ENCODE measurements at places on chromosomes 2 and 18.

GRCh38 chr18:13566941-13567746 lies 159.2 kb downstream of the FAM210A start:
- no peak for DNase-seq

DNA sequence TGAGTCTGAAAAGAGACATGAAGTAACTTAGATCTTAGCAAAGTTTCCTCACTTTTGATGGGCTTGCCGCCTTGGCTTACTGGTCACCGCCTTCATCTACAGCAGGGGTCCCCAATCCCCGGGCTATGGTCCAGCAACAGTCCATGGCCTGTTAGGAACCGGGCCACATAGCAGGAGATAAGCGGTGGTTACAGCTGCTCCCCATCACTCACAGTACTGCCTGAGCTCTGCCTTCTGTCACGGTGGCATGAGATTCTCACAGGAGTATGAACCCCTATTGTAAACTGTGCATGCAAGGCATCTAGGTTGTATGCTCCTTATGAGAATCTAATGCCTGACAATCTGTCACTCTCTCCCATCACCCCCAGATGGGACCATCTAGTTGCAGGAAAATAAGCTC lies 72.9 kb downstream of the BIN1 start:
- no peak for DNase-seq

DNA sequence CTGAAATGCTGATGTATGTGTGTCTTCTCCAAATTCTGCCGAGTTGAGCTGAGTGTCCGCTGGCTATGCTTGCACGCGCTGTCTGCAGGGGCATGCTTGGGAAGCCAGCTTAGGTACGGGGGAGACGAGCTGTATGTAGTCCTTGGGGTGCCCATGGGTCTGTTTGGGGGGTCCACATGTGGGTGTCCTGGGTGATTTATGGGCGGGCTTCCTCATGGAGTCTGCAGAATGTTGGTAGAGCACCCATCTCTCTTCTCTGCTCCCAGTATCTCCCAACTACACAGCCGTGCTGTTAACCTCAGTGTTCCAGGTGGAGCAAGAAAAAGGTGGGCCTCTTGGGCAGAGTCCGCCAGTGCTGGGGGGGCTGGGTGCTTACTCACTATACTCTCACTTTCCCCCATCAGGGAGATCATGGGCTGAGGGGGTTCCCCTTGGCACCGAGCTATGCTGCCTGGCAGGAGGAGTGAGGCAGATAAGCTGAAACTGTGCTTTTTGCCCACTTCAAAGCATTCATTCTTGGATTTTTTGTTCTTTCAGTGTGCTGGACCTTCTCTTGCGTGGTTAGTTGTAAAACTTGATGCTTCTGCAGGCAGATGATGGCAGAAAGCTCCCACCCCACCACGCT lies 128.2 kb upstream of the ALKAL2 start:
- DNase-seq = no peak

DNA sequence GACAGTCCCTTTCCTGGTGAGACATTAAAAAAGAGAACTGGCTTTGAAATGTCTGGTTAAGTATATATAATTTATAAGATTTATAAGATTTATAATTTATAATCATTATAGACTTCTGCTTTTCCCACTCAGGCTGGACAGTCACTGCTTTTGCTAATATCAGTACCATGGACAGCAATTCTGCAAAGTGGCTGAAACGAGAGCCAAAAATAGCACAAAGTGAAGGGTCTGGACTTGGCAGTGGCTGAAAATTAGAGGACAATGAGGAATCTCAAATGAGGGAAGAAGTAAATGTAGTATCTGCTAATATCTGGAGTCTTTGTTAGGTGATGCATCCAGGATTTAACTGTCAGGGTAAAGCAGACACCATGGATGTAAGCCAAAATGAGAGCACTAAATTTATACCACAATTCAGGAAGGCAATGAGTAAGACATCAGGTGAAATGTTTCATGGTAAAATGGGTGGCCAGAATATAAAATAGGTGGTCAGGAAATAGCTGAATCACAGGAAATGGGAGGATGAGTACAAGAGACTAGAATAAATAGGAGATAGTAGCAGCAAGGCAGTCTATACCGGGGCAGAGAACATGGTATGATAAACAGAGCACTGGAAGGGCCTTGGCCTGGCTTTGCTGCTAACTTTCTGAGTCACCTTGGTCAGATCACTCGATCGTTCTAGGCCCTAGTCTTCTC lies 39.6 kb upstream of the BOD1L2 start:
- DNase-seq = no peak

GRCh38 chr2:199955007-199955338 lies 318 bp downstream of the TYW5 start:
- peak; percentile 56 for DNase-seq

- no peak for DNase-seq
Measured at GRCh38 chr2:119856469-119856901, 96.8 kb downstream of the PTPN4 start.

GRCh38 chr18:74294526-74294925 lies 2.8 kb upstream of the CYB5A start:
- DNase-seq = no peak

- DNase-seq = no peak
Measured at GRCh38 chr2:159032146-159032545, 63.7 kb downstream of the TANC1 start.

DNA sequence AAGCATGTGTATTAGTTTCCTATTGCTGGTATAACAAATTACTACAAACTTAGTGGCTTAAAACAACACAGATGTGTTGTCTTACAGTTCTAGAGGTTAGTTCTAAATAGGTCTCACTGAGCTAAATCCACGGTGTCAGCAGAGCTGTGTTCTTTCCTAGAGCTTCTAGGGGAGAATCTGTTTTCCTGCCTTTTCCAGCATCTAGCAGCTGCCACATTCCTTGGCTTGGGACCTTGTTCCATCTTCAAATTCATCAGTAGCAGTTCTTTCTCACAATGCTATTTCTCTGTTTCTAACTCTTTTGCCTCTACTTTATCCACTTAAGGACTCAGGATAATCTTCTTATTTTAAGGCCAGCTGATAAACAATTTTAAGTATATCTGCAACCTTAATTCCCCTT lies 32.2 kb upstream of the CREB1 start:
- DNase-seq = no peak

DNA sequence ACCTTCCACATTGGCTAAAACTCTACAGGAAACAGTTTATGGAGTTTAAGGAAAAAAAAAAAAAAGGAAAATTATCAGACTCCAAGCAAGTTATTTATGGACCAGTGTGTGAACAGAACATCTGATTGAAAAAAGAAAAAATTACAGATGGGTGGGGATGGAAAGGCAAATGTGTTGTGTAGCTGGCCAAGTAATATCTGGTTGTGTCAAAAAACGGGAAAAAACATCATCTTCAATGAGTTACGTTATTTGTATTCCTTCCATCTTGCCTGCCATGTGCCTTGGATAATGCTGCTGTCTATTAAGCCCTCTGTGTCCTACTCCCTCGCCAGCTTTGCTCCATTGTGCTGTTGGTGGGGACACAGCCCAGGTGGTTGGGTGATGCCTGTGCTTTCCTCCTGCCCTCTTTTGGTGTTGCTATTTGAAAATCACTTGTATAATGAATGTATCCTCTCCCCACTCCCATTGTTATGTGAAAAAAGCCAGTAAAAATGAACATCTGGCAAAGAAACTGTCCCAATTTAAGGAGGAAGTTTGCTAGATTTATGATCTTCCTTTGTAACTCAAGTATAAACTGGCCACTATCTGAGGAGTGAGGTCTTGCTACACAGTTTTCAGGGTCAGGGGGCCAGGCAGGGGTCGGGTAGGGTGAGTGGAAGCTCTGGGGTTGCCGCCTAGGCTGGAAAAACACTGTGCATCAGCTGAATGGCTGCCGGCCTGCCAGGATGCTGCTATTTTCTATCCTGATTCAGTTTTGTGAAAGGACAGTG lies 155.9 kb downstream of the FMNL2 start:
- no peak for DNase-seq

- DNase-seq = no peak
Measured at GRCh38 chr18:13217466-13217961, 1.0 kb upstream of the LDLRAD4 start.

- DNase-seq = peak; percentile 31
Measured at GRCh38 chr18:63131106-63131958, 188.2 kb downstream of the BCL2 start.

DNA sequence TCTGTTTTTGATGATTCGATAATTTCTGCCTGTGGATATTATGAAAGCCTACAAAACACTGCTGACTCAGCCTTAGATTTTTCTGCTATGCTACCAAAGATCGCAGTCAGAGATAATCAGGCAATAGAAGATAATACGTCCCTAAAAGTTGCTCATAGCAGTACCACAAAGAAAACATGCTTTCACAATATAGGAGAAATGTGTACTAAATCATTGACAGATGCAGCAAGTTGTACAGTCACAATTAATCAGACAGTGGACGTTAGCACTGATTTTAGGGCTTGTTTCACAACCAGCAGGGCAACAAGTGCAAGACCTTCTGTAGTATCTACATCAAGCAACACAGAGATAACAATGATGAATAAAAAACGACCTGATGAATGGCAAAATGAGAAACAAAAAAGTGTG lies 19.5 kb downstream of the RBM44 start:
- peak; percentile 14 for DNase-seq

DNA sequence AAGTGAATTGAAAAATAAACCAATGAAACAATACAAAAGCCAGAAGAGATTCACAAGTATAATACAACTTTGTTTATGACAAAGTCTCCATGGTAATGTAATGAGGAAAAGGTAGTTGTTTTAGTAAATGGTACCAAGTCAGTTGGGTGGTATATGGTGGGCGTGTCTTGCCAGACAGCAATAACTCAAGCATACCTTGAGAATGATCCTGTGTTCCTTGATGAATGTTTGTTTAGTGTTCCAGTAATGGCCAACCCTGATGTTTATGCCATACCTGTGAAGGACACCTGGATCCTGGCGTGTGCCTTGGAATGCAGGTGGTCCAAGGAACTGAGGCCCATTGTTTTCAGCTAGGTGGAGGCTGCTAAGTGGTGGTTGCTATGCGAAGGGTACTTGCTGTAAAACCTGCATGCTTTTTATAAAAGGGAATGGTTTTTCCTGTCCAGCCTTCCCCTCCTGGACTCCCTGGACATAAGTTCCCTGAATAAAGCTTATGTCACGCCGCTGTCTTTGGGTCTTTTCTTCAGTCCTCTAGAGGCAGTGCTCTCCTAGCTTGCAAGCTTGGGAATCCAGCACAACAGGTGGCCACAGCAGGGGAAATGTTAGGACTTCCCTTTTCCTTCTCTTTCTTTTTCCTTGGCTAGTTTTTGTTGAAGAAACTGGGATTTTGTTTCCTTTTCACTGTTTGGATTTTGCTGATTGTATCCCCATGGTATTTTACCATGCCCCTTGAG lies 54.7 kb downstream of the MTA3 start:
- DNase-seq = no peak

DNA sequence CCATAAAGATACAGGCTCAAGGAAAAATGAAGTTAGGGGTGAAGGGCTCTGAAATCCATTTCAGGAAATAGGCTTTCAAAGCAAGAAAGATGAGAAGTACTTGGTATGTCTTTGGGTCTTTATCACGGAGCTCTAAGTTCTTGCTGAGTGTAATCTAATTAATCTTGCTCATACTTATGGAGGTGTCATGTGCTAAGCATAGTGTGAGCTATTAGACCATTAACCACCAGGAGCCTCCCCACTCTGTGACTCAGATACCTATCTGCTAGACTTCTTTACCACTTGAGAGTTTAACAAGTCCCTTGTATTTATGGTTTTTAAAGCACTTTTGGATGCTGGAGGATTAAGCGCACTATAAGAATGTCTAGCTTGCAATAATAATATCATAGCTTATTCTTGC lies 678.7 kb downstream of the EPHA4 start:
- no peak for DNase-seq

GRCh38 chr2:198374375-198375082 lies 570.1 kb downstream of the PLCL1 start:
- peak; percentile 10 for DNase-seq

DNA sequence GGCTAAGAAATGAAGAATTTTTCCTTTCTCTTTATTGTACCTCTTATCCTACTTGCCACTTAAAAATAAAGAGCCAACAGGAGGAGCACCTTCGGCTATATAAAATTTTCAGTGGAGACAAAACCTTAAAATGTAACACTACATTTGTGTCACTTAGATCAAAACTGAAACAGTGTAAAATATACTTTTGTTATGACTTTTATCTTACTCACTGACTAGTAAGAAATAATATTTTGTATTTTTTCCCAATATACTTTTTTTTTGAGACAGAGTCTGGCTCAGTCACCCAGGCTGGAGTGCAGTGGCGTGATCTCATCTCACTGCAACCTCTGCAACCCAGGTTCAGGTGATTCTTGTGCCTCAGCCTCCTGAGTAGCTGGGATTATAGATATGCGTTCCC lies 28.3 kb downstream of the KCNJ13 start:
- no peak for DNase-seq

DNA sequence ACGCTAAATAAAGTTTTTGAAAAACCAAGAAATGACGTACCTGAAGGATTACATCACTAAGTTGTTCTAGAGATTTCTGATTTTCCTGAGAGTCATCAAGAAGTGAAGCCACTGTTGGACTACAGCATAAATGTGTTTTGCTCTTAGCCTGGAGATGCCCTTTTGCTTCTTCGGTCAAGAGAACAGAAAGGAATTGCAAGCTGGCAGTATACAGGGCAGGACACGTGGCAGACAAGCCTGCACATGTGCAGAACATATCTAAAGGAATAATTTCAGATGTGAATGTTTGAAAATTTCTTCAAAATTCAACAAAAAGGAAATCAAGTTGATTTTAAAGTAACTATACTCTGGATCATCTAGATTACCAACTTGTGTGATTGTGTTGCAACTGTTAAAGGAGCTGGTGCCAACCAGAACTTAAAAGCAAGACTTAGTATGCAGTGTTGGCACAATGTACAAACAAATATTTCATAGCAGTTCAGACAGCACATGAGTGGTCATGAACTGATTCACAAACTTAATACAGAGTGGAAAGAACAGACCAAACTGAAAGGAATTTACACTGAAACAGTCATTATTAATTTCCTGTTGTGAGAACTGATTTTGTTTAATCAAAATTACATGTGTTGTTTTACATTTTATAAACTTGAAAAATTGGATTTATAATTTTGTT lies 100.4 kb upstream of the CD226 start:
- DNase-seq = no peak

- no peak for DNase-seq
Measured at GRCh38 chr2:206323033-206323432, 48.6 kb downstream of the ZDBF2 start.
